ENCODE measurements at places on chromosomes 16 and 17. TPM values are rescaled to one million over a fixed set of nuclear protein-coding genes. Genes with fewer than 3 reads are reported as not detected.

- DNase-seq, result peak; percentile 9
Measured at GRCh38 chr17:14474591-14474990, 173.7 kb downstream of the HS3ST3B1 start.

DNA sequence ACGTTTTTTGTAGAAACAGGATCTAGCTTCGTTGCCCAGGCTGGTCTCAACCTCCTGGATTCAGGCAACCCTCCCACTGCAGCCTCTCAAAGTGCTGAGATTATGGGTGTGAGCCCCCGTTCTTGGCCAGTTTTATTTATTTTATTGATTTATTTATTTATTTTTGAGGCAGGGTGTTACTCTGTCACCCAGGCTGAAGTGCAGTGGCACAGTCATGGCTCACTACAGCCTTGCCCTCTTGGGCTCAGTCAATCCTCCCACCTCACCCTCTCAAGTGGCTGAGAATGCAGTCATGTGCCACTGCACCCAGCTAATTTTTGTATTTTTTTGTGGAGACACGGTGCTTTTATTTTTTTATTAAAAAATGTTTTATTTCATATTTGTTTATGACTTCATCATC is 79.9 kb upstream of the ATF7IP2 start:
- no peak for DNase-seq

- DNase-seq, result no peak
Measured at GRCh38 chr17:41785859-41786226, 668 bp downstream of the JUP start.

DNA sequence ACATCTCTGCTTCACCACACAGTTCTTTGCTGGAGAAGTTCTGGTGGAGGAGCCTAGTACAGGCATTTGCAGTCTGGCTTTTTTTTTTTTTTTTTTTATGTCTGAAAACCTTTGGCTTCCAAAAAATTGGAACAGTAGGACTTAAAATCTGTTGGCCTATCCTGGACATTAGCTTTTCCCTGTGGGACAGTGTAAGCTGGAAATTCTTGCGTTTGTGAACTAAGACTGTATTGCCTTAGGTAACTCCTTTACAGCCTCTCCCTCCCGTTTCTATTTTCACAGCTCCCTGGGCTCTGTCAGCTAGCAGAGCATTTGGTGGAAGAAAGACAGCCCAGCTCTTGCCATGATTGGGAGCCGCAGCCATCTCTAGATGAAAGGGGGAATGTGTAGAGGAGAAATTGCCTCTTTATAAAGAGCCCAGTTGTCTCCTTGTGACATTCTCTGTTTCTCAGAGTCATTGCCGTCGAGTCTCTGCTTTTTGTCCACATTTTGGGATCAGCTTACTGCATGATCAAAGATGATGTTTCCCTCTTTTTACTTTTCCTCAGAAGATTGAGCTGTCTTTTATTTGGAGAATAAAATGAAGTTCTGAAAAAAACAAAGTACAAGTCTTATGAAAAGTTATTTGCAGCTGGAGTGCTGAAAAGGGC is 227.5 kb downstream of the SPECC1 start:
- DNase-seq, result no peak

DNA sequence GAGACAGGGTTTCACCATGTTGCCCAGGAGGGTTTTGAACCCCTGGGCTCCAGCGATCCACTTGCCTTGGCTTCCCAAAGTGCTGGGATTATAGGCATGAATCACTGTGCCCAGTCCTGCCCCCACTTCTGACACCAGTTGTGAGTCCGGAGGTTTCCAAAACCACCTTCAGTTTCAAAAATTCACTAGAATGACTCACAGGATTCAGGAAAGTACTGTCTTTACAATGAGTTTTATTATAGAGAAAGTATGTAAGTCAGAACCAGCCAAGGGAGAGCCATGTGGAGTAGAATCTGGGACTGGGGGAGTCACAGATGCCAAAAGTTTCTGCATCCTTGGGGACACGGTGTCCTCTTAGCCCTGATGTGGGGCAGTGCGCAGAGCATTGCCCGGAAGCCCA is 55.1 kb downstream of the PLD6 start:
- DNase-seq, result peak; percentile 51

DNA sequence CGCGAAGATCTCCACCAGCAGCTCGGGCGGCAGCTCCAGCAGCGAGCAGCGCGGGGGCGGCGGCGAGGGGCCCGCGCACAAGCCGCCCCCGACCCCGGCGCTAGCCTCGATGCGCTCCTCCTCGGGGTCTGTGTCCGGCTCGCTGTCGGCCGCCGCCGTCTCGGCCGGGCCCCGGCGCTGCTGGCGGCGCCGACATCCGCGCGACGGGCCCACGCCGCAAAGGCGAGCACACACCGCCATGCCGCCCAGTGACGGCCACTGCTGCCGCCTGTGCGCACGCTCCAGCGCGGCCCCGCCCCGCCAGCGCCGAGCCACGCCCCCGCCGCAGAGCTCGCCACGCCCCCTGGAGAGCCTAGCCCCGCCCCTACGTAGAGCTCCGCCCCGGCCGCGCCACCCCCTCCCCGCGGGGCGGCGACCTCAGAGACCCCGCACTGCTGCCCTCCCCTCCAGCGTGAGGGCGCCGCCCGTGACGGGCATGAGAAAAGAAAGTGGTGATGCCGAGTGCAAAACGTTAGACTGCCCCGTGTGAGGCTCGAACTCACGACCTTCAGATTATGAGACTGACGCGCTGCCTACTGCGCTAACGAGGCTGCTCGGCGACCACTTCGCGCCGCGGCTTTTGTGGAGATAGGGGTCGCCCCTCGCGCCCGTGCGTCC is at the start of gene FBXO31:
Gene FBXO31, minus strand, starts transcription at position 272 of the 657 bp plus-strand sequence. Its CDS starts 32 bp downstream, at position 240.
- peak; percentile 93 for DNase-seq

DNA sequence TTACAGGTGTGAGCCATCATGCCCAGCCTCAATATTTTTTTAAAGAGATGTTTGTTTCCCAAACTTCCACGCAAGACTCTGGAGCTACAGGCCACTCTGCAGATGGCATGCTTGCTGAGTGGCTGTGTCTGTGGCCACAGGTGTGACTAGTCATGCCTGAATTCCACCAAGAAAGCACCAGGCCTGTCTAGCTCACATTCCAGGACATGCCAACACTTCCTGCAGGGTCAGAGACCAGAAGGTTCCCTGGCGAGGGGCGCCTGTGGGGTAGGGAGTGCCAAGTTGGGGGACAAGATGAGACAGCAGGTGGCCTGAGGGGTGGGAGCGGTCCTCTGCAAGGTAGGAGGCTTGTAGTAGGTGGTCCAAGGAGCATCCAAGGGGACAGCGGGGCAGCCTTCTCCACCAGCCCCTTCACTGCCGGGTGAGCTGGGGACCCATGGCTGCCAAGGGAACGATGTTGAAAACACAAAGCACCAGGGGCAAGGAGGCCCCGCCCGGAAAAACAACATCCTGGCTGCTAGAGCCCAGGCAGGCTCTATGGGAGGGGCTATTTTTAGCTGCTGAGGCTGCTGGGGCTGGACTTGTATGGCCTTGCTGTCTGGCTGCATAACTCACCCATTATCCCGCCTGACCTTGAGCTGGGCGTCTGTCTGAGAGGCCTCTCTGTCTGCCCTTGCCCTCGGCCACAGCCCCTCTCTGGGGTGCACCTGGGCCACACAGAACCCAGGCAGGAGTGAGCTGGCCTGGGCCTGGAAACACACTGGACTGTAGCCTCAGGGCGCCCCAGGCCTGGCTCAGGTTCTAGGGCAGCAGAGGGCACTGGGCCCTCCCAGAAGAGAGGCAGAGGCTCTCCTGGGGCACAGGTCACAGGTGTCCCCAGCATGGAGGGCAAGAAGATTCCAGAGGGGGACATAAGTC is 5.7 kb downstream of the TRIM47 start:
- DNase-seq, result peak; percentile 77

DNA sequence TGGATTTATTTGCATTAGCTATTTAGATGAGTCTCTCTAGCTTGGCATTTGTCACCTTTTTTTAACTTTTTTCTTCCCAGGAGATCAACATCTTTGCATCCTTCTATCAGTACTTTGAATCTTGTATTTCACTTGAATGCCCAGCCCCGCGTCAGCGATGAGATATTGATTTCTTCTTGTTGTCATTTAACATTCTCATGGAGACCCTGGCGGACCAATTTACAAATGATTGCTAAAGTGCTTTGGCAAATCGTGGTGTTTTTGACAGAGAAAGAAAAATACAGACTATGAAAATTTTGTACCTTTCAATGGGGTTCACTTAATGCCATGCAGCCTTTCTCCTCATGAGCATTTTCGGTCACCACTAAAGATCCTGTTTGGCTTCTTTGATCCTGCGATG is 269.7 kb downstream of the ABCC12 start:
- DNase-seq, result no peak

SPATA32 gene
- not detected for total RNA-seq

C1QL1 gene
- total RNA-seq, result 0.11 TPM

CDH15 gene
- total RNA-seq, result 418 TPM

ENPP7 gene
- not detected for total RNA-seq

NPIPB6 gene
- 1.1 TPM for total RNA-seq

KRTAP2-1 gene
- total RNA-seq, result not detected

TP53TG3F gene
- total RNA-seq, result not detected

SREBF1 gene
- 153 TPM for total RNA-seq
